ENCODE measurements at places on chromosomes 7 and 10.

GRCh38 chr7:23356726-23357125 is 57.6 kb downstream of the MALSU1 start:
- DNase-seq: no peak

GRCh38 chr7:157897681-157898080 is 560.9 kb downstream of the DNAJB6 start:
- no peak for DNase-seq

GRCh38 chr7:131455546-131455945 is 100.9 kb downstream of the PODXL start:
- DNase-seq: no peak

DNA sequence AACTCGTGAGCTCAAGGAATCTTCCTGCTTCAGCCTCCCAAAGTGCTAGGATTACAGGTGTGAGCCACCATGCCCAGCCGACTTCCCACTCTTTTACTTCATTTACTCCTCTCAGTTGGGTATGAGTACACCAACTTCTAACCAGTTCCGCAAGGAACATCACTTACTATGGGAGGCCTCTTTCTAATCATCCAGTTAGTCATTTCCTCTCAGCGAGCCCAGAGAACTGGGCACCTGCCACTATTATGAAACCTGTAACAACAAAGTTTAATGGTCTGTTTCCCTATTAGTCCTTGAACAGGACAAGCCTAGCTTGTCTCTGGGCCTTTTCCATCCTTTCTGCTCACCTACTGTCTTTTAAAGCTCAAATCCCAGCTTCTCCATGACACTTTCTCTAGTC is 88.8 kb downstream of the DNMBP start:
- DNase-seq: no peak

- no peak for DNase-seq
These were observed 122.5 kb downstream of the NPSR1 start for GRCh38 chr7:34780546-34780945.

- DNase-seq: no peak
These were observed 113.6 kb downstream of the OAT start for GRCh38 chr10:124305131-124305530.

DNA sequence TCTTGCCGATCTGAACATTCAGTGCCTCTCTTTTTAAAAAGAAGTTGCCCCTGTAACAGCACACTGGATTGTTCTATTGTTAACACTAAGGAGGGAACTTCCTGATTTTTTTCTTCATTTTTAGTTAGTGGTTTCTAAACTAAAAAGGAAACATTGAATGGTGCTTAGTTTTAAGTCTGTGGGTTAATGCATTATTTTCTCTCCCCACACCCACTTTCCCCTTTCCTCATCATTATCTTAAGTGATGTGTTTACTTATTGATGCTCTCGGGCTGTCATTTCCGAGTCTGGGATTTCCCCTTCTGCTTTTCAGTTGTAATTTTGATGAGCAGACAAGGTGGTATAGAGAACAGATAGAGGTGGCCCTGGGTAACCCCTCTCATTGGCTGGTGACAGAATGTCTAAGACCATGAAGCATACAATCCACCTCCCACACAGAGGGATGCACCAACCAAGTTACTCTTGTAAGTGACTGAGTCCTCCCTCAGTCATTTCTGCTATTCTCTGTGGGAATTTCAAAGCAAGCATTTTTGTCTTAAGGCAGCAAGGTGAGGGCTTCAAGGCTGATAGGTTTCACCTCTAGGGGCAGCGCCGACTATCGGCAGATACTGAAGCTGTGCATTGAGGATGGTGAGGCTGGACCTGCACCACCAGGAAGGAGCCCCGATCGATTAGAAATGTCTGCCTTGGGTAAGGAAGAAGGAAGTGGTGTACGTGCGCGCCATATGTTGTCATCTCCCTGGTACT is 49.5 kb downstream of the CHN2 start:
- DNase-seq: no peak

DNA sequence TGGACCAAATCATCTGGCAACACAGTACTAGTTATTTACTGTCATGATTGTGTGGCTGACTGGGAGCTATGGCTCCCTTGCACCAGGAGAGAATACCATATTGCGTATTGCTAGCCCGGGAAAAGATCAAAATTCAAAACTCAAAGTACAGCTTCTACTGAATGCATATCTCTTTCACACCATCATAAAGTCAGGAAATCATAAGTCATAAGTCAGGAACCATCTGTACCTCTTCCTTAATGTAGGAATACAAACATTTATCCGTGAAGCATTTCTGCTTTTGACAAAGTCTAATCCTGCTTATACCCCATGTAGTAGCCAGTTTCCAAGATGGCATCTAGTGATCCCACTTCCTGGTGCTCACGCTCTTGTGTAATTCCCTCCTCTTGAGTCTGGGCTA is 2.2 kb upstream of the CREB3L2 start:
- no peak for DNase-seq

- DNase-seq: no peak
These were observed 13.4 kb downstream of the HIP1 start for GRCh38 chr7:75725306-75725705.

GRCh38 chr7:96786998-96787395 is 77.4 kb upstream of the SEM1 start:
- no peak for DNase-seq

GRCh38 chr10:122075171-122075570 is 86.2 kb downstream of the TACC2 start:
- no peak for DNase-seq

DNA sequence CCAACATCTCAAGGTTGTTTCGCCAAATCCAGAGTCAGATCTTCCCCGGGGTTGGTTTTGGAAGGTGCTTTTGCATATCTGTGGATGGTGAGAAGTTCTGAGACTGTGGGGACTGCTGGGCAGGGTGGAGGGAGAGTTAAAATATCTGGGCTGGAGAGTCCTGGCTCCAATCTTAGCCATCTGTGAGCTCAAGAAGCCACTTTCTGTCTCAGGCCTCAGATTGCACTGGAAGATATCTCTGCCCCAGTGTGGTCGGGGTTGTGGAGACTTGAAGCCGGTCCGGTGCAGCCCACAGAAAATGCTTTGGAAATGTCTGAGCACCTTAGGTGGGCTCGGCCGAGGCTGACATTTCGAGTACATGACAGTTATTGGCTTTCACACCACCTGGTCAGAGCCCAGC is 72.2 kb upstream of the SFMBT2 start:
- no peak for DNase-seq

DNA sequence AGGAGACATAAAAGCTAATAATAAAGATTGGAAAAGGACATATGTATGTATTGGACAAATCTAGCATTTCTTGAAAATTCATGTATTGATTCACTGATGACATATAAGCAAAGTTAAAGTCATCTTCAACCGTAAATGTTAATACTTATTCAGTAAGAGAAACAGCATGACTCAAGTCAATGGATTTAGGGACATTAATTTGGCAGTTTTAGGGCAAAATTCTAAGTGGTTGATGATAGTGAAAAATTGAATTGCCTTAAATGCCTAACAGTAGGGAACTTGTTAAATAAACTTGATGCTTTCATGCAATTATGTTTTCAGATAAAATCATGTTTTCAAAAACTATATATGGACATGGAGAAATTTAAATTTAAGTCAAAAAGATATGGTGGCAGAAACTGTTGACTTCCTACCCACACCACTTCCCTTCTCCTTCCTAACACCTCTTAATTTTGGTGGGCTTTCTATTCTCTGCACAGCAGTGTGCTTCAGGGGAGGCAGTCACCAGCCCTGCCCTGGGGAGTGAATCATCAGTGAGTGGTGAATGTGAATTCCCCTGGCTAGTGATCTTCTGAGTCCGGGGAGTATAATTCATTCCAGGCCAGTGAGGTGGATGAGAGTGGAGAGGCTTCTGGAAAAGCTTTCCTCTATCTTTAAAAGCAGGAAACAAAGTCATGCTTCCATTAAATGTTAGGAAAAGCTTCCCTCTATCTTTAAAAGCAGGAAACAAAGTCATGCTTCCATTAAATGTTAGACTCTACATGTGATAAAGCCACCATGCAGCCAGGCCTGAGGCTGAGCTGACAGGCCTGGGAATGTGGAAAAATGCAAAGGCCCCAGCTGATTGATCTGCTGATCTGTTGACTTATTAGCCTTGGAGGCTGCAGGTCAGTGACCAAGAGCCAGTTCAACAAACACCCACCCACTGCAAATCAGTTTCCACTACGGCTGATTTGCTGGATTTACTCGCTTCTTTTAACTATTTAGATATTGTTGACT is 25.2 kb upstream of the ITGB1 start:
- DNase-seq: no peak

DNA sequence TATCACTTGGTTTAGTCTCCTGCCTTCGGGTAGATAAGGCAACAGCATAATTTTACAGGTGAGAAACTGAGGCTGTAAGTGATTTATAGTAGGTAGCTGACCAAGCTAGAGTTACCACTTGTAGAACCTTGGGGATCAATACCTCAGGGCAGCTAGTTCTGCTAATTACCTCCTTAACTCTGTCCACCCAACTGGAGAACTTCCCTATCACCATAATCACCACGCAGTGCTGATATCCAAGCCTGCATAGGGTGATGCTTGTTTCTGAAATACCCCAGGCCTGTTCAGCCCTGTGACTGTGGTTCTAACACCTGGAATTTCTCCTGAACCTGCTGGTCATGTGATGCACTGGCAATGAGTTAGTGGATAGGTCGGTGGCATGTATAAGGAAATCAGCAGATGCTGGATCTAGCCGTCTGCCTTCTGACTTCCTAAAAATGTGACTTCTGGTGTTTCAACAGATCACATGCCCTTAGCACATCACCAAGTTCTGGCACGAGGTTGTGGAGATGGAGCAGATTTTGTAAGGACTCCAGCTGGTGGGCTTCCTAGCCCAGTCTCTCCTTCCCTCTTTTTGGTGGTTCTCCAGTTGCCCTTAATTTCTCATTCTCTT is 15.3 kb downstream of the PLAU start:
- no peak for DNase-seq

- DNase-seq: no peak
These were observed 180.3 kb upstream of the GRB10 start for GRCh38 chr7:50962962-50963374.

- no peak for DNase-seq
These were observed 75.8 kb downstream of the PRKCQ start for GRCh38 chr10:6504296-6504695.

GRCh38 chr10:12642036-12642435 is 292.7 kb downstream of the CAMK1D start:
- no peak for DNase-seq

GRCh38 chr7:30420662-30421061 is 57.9 kb downstream of the NOD1 start:
- no peak for DNase-seq

GRCh38 chr7:75743455-75743859 is 4.7 kb upstream of the HIP1 start:
- DNase-seq: no peak

- no peak for DNase-seq
These were observed 8.6 kb upstream of the INSIG1 start for GRCh38 chr7:155289107-155289506.

DNA sequence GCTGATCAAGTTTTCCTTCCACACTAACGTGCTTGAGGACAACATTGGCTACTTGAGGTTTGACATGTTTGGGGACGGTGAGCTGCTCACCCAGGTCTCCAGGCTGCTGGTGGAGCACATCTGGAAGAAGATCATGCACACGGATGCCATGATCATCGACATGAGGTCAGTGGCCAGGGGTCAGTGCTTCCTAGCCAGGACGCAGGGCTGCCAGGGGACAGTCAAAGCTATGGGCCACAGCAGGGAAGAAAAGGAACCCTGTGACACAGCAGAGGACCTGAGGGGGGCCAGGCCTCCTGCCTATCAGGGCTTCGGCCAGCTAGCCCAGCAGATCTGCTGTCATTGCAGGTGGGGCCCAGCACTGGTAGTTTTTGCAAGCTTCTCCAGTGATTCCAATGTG is 5.2 kb downstream of the RBP3 start:
- DNase-seq: no peak

DNA sequence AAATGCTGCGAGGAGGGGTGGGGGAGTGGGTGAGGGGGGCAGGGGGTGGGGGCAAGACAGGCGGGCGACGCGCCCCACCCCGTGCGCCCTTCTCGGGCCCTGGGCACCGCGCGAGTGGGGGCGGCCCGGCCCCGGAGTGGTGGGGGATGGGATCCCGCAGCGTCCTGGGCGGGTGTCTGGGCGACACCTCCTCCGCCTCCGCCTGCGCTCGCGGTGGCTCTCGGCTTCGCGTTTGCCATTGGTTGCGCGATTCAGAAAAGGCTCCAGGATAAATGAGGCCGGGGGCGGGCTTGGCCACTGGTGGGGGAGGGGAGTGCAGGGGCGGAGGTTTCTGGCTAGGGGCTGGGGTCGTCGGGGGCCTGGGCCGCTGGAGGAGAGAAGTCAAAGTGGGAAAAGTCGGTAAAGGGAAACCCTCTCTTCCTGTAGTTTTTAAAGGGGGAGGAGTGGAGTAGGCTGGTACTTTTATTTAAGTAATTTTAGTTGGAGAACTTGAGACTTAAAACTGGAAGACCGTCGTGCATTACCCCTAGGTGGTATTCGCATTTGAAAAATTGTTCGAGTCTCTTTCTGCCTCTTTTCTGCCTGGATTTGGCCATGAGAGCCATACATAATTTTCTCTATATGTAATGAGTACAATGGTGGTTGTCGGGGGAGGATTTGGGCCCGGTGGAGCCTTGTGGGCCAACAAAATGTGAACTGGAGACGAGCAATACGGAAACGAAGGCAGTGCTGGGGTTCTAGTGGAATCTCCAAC is 992 bp upstream of the IGF2BP3 start:
- no peak for DNase-seq

- DNase-seq: no peak
These were observed 295.2 kb upstream of the PFKP start for GRCh38 chr10:2772135-2772534.

DNA sequence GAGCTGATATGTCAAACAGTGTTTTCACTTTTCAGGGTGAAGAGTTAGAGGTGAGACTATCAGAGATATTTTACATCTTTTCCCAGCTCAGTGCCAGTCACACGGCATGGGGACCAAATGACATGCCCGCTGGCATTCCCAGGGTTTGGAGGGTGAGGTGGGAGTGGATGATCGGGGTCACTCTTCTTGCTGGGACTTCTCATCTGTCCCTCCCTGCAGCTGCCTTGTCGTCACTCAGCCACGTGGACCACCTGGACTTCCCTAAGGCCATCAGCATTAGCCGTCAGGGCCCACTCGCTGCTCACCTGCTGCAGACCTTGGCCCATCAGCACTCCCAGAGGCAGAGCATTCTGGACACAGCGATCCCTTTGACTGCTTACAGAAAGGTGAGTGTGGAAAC is 301.8 kb downstream of the DNAJB6 start:
- no peak for DNase-seq

DNA sequence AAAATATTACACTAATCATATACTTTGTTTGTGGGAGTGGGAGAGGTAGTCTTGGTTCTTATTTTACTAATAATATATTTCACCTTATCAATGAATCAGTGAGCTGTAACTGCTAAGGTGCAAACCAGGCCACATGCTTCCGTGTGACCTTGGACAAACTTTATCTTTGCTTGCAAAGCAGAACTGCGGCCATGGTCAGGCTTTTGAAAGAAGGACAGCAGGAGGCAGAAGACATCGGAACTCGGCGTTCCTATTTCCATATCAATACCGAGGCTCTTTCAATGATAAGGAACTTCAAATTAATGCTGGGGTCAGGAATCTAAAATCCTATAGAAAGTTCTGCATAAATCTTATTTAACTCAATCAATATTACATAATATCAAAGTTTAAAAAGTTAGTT is 491.9 kb upstream of the PFKP start:
- DNase-seq: no peak

- no peak for DNase-seq
These were observed 104.9 kb downstream of the VPS50 start for GRCh38 chr7:93337052-93337451.
